ENCODE measurements at places on chromosomes 11 and 22. TPM values are rescaled to one million over a fixed set of nuclear protein-coding genes. Genes with fewer than 3 reads are reported as not detected.

DNA sequence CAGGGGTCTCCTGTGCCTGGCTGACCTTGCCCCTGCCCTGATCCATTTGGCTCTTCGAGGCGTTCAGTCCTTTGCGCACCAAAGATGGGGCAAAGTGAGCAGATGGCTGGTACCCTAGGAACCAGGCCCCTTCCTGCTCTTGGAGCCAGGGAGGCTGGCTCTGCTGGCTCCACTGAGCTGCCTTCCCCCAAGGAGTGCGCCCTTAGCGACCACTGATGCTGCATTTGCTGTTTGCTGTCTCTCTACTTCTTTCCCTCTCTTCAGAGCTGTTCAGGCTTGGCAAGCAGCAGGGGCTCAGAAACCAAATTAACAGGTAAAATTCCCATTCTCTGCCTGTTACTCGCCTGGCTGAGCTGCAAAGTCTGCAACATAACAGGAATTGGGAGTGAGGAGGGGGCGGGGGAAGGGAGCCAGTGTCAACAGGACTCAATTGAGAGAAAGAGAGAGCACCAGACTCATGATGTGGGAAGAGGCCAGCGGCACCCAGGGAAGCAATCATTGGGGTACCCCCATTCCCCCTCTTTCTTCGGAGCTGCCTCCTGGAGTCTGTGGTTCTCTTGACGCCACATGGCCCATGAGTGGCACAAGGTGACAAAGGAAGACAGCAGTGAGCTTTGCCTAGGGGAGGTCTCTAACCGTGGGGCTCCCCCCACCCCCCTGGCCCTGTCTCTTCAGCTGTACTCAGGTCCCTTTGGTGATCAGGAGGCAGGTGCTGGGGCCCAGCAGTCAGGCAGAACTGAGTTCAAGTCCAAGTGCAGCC is 102.3 kb downstream of the TP53I11 start:
- DNase-seq: no peak

- DNase-seq: no peak
These were observed 406.3 kb downstream of the ETS1 start for GRCh38 chr11:128181088-128181480.

The ELF5 gene
- polyA plus RNA-seq: 0.03 TPM

DNA sequence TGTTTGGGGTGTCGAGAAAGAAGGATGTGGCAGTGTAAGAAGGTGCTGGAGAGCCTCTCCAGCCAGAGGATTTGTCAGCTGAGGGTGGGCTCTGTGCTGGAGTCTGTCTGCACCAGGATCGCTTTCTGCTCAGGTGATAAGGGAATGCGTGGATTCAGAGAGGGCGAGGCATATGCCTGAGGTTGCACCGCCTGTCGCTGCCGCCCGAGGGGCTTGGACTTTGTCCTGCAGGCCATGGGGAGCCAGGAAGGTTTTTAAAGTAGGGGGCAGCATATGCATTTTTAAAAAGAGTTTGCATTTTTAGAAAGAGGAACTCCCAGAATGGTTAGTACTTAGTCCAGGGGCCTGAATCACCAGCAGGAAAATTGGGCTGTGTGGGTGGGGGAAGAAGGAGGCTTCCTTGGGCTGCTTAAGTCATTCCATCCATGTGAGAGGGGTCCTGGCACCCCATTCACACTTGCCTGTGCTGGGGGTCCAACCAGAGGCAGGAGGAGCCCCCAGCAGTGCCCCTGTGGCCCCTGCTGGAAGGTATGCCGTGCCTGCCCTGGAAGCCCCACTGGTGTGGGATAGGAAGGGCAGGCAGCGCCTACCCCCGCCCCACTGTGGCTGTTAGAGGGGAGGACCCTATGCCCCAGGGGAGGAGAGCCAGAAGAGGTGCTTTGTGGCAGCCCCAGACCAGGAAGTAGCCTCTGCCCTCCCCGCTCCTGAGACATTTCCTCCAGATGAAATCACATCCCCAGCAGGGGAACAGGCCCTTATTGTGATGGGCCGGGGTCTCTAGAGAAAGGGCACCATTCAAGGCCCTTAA is 35.8 kb upstream of the MYRF start:
- DNase-seq: no peak

DNA sequence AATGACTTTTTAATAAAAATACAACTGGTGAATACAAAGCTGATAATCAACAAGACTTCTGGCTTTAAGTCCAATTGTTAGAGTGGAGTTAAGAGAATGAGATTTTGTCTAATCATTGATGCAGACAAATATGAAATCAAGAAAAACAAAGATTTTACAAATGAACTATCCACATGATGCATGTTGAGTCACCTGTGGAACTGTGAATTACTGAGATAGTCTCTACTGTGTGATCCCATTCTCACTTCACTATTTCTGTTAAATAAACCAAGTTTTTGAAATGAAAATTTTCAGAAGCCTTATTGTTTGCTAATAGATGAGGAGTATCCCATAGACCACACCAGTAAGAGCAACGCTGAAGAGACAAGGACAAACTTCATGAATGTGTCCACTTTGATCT is 8.4 kb upstream of the CTSC start:
- DNase-seq: no peak

- DNase-seq: no peak
These were observed 431 bp downstream of the SLC37A2 start for GRCh38 chr11:125063429-125064043.

- no peak for DNase-seq
These were observed 14.5 kb downstream of the XNDC1N start for GRCh38 chr11:71913756-71914526.

The LRRC56 gene
- polyA plus RNA-seq: not detected

DNA sequence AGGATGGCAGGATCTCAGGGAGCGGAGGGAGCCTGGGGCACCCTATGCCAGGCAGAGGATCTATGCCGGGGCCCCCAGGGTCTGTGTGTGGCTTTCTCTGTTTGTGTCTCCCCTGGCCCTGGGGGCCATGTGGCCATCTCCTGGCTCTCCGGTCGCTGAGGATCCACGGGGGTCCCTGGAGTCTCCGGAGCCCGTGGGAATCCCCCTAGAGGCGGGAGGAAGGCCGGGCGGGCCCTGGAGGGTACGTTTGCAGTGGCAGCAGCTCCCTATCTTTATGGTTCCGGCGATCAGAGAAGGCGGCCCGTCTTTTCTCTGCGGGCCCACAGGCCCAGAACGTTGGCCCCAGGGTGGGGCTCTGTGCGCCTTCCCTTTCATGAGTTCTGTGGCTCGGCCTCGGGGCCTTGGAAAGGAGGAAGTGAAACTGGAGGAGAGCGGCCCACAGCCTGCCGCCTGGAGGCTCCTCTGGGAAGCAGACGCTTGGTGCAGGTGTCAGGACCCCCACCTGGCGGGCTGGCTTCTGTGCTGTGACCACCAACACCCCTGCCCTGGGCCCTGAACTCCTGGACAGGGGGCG is 82.1 kb downstream of the KCNQ1 start:
- DNase-seq: peak; percentile 72

The NPAS4 gene
- 0.26 TPM for polyA plus RNA-seq

GRCh38 chr11:117412176-117412575 is 84.5 kb downstream of the CEP164 start:
- DNase-seq: no peak

DNA sequence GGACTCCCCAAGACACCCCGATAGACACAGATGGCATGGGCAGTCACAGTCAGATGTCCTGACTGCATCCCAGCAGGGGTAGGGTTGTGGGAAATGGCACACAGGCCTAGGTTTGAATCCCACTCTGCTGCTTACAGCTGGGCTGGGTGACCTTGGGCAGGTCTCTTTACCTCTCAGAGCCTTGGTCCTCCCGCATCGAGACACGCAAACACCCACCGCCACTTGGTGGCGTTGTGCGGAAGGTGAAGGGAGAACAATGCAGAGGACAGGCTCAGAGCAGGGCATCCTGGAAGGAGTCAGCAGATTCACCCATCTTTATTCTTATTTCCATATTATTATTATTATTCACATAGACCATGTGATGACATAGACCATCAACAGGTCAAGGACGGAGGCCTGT is 140.5 kb downstream of the MIAT start:
- no peak for DNase-seq

The PARVG gene
- 61.1 TPM for polyA plus RNA-seq

The KRTAP5-9 gene
- polyA plus RNA-seq: 1.6 TPM

GRCh38 chr22:36921309-36922104 is 8.1 kb downstream of the CSF2RB start:
- DNase-seq: no peak

DNA sequence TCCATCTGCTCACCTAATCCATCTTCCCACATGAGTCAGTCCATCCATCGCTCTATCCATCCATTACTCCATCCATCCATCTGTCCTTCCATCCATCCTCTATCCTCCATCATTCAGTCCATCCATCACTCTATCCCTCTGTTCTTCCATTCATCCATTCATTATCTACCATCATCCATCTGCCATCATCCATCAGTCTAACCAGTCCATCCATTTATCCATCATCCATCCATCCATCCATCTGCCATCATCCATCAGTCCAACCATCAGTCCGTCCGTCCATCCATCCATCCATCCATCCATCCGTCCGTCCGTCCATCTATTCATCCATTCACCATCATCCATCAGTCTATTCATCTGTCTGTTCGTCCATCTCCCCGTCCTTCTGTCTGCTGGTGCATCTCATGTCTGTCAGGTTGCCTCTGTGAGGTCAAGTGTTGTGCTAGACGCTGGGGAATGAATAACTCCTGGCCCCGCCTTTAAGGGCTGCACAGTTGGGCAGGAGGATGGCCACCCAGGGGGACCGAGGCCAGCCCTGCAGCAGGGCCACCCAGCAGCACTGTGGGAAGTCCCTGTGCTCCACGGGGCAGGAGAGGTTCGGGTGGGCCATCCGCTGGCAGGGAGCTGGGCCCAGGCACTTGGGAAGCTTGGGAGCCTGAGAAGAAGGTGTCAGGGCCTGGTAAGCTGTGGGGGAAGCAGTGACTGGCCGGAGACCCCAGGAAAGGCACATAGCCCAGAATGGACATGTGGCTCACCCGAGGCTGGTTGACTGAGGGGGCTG is 137.1 kb downstream of the CTTN start:
- no peak for DNase-seq

DNA sequence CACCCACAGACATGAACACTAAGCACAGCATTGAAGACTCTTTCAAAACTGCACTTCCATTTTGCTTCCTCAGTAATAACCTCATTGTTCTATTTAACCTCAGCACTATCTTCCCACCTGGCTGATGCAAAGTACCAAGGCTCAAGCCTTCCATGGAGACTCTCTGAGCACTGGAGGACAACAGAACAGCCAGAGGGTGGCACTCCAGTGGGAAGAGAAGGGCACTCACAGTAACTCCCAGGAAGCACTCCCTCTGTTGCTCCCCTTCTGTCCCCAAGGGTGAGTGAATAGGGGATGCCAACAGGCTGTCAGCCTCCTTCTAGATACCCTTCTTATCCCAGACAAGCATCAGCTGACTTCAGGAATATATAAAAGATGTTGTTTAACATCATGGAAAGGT is 3.5 kb downstream of the ME3 start:
- DNase-seq: no peak

DNA sequence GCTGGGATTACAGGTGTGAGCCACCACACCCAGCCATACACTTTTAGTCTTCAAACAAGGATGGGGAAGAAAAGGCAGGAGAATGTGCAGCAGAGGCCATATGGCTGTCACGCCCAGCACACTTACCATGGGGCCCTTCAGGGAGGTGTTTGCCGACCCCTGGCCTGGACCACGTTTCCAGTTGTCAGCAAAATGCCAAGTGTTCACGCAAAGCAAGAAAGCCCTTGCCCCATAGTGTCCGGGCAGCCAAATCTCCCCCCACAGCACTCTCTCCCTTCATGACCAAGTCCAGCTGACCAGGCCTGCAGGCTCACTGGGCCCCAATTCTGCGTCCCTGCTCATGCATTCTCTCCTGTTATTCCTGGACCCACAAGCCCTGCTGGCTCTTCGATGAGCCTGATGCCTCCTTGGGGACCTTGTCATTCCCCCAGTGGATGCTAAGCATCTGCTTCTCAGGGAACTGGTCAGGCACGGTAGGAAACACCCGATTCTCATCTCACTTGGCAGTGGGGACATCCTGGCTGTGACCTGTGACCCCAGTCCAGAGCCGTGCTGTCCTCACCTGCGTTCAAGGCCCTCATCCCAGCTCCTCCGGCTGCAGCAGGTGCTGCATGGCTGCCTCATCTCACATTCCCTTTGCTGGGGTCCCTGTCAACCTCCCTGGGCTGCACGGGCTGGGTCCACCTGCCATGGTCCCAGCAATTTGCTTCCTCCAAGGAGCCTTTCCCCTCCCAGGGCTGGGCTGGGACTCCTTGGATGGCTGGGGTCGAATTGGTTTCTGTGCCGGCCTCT is 96.4 kb downstream of the CTTN start:
- DNase-seq: no peak

- DNase-seq: no peak
These were observed 11.7 kb upstream of the CREB3L1 start for GRCh38 chr11:46265764-46266163.

- DNase-seq: no peak
These were observed 1.2 kb downstream of the ROM1 start for GRCh38 chr11:62614275-62614674.

DNA sequence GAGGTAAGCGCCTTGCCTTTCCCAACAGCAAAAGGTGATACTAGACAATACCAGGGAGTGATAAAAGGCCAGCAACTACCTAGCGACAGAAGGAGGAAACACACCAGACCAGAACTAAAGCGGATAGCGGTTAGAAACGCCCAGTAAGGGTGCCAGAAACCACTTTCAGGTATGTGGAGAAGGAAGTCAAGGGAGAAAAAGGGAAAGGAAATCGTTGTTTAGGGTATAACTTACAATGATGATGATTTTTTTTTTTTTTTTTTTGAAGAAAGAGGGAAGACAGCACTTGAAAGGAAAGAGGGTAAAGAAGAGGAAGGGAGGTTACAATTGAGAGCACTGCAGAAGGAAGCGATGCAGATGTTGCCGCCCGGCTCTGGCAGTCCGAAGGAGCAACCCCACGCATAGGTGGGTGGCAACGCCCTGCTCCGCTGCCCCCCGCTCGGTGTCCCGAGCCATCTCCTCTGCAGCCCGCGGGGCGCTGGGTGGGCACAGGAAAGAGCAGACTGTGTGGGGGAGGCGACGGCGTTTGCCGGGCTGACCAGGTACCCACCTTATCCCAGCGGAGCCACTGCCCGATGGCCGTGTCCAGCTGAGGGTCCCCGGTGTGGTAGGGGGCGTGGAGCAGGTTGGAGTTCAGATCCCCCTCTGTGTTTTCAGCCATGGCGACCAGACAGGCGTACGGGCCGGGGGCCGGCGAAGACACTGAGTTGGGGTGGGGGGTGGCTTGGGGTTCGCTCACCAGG is 561 bp downstream of the PGM2L1 start:
- peak; percentile 27 for DNase-seq

DNA sequence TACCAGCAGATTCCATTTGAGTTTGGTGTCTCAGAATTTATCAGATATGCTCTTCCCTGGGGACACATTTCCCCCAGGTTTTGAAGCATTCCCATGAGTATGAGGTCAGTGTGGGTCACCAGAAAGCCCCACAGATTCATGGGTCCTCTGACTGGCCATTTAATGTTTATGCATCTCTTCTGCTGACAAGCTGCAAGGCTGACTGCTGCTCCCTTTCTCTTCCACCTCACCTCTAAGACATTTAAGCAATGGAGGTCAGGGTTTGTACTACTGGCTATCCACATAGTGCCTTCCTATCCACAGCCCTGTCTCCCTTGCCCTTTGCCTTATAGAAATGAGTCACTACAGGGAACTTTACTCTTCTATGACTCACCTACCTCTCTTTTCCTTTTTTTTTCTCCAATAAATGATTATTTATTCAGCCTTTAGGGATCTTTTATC is 106.0 kb upstream of the TIMP3 start:
- DNase-seq: no peak

- no peak for DNase-seq
These were observed 14.6 kb downstream of the C11orf97 start for GRCh38 chr11:94526645-94527438.
